ENCODE measurements at places on chromosomes 3 and 15.
A peak's percentile ranks its signal among the peaks of the same experiment; 100 is the strongest.

DNA sequence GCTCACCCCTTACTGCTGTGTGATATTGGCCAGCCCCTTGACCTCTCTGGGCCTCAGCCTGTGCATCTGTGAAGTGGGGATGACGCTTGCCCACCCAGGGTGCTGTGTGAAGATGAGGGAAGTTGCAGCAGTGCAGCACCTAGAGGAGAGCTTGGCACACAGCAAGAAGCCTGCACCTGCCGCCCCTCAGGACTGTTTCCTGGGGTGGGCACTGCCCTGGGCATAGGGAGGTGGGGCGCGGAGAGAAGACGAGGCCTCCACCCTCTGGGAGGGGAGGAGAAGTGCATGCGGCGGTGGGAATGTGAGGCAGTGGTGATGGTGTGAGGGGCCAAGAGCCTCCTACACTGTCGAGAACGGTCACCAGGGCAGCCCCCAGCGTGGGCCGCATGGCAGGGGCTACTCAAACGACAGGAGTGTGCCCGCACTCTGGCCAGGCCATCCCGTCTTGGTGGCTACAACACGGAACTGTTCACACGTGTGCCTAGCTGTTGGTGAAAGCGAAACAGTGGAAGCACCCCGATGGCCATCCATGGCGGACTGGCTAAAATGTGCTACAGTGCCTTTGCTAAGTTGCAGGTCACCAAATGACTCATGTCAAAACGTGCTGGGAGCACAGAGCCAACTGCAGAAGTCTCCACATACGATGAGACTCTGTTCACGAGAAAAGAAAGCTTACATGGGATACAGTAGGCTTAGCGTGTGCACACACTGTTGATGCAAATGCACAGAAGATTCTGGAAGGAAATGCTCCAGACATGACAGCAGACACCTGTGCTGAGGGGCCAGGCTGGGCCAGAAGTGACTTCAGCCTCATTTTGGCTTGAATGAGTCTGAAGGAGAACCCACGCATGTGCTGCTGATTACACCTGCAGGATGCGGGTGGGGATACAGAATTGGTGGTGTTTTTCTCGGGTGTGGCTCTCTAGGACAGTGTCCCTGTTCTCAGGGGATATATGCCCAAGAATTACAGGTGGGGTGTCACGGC, 40.4 kb upstream of the IQSEC1 start:
- DNase-seq, result no peak

DNA sequence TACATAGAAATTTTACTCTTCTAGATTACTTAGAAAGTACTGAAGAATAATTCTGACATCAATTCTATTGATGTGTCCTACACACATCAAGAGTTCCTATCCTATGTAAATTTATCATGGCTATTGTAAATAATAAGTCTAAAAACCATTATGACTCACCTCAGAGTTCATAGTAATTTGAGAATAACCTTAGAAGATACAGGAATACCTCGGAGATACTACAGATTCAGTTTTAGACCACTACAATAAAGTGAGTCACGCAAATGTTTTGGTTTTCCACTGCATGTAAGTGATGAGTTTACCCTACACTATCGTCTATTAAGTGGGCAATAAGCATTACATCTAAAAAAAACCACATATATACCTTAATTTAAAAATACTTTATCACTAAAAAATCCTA, 74.8 kb downstream of the NR1I2 start:
- no peak for DNase-seq

DNA sequence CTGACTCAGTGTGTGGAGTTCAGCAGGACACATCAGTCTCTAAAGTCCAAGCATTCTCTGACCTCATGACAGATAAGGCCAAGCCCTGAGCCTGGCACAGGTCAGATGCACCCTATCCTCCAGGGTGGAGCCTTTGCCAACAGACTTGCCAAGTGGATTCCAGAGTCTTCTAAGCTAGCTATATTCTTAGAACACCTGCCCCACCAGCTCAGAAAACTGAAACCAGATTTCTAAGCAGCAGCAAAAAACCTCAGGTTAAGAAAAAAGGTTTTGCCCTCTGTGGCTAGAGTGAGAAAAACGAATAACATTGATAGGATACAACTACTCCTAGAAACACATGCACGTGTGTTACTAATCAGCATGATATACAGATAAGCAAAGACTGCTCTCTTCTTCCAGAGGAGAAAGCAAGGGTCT, 11.6 kb downstream of the RMDN3 start:
- DNase-seq, result peak; percentile 33

- no peak for DNase-seq
Measured at GRCh38 chr15:74428442-74428787, 5.3 kb downstream of the SEMA7A start.

DNA sequence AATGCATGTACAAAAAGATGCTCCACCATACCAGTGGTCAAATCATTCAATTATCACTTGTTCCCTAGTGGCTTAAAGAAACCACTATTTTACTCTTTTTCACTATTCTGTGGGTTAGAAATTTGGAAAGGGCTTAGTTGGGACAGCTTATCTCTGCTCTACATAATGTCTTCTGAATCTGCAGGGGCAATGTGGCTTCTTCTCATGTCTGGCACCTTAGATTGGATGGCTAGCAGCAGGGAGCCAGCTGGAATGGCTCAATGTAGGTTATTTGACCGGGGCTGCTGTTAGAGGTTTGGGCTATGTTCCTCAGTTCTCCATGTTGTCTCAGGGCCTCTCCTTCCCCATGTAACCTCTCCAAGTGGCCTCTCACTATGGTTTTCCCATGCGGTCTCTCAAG, 57.5 kb upstream of the EPHB1 start:
- no peak for DNase-seq

DNA sequence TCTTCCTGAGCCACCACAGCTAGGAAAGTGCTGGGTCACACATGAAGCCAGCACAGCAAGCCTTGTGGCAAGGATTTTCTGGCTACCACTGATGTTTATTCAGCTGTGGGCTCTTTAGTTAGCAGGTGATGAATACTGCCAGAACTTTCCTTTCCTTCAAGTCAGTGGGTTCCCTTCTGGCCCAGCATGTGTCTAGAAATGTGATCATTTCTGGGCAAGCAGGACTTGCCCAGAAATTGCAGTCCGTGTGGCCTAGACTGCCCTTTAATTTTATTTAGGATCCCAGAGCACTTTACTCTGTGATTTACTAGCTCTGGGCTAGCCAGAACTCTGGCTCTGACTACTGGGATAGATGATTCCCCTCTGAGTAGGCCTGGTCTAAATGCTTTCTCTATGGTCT, 397.5 kb downstream of the ZIC4 start:
- DNase-seq, result no peak

- DNase-seq, result no peak
Measured at GRCh38 chr3:12454816-12455121, 29.5 kb upstream of the TSEN2 start.

DNA sequence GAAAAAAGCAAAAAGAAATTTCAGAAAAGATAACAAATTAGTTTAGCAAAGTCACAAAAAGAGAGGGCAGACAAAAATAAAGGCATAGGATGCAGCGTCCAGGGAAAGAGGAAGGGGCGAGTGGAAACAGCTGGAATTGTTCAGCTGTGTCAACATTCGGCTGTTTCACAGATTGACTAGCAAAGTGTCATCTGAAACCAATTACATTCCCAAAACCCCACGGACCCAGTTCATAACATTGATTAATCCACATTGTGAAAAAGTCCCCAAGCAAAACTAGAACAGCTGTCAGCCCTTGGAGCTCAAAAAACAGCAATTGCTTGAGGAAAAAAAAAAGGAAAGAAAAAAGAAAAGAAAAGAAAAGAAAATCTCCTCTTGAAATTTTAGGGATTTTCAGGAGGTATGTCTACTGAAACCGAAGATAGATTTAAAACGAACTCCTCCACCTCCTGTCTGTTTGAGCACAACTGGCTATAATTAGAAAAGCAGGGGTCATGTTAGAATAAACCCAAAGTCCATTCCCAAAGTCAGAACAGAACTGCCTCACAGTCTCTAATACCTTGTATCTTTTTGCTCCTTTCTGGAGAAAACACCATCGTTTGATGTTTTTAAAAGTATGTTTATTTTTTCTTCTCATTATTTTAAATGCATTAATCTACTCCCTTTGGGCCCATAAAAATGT, 159.6 kb downstream of the RORA start:
- no peak for DNase-seq

- no peak for DNase-seq
Measured at GRCh38 chr3:113055201-113055600, 64.4 kb downstream of the GTPBP8 start.

DNA sequence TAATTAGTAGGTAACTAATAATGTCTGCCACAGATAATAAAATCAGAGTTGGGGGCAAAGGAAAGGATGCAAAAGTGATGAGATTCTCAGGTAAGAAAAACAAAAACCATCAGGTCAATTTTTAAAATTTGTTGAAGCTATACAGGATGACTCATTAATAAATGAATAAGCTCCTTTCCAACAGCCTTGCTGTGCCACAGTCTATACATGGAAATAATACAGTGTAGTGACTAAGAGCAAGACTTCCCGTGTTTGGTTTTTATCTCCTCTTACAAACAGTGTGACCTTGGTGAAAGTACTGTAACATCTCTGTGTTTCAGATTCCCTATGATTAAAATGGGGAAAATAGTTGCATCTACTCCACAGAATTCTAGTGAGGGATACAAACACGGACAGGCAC, 331.6 kb downstream of the PYDC2 start:
- DNase-seq, result no peak

- no peak for DNase-seq
Measured at GRCh38 chr3:12400616-12401194, 83.6 kb upstream of the TSEN2 start.

GRCh38 chr15:92900731-92901071, 577 bp downstream of the CHD2 start:
- DNase-seq, result no peak

DNA sequence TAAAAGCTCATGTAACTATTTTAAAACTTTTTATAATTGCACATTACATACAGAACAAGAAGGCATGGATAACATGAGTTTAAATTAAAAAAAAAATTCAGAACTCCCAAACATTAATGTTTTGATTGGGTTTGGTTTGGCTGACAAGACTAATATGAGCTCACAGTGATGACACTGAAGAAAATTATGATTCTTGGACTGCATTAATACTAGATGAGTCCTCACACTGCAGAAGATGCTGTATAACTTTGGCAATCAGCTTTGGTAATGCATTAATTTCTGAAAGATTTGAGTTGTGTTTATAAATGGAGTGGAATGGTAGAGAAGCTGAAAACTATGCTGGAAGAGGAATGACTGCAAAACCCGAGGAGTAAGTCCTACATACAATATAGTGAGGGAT, 358.9 kb downstream of the PLCL2 start:
- DNase-seq, result no peak

GRCh38 chr15:85762756-85763127, 32.0 kb downstream of the KLHL25 start:
- no peak for DNase-seq

DNA sequence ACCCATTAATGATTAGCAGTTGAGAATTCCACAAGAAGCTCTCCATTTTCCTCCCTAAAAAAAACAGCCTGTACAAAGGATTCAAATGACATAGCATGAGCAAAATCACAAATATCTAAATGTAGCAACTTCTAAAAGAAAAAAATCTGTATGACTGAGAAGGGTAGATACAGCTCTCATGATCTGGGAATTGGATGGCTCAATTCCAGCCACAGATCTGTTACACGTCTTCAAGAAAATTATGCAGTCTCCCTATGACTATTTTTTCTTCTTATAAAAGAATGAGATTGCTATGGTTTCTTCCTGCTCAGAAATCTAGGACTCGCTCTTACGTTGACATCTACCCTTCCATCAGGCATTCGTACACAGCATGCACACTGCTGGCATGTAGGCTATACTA, 71.5 kb downstream of the PLCH1 start:
- no peak for DNase-seq

GRCh38 chr3:115139072-115139471, 8.0 kb downstream of the ZBTB20 start:
- DNase-seq, result no peak

- no peak for DNase-seq
Measured at GRCh38 chr3:72481542-72481941, 366.7 kb downstream of the SHQ1 start.

DNA sequence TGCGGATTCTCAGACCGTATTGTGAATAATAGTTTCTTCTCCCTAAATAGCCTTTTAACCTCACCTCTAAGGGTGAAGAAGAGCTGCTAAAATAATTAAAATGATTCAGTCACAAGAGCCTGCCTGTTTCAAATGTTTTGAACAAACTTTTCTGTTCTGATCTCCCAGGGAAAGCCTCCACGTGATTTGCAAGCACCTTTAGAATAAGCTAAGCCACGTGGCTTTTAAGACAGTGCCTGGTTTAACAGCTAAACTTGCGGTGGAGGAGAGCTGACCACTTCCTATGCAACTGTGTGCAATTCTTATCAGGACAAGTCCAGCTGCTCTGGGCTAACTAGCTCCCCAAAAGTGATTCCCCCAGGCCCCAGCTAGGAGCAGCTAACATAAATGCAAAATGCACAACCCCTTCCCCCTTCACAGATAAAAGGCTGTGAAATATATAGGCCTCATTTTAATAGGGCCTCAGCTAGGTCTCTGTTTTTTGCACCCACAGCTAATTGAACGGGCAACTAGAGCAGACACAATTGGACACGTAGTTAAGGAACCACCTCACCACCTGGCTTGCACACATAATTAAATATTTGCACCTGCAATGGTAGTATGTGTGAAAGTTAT, 401.2 kb upstream of the NR2F2 start:
- peak; percentile 18 for DNase-seq

DNA sequence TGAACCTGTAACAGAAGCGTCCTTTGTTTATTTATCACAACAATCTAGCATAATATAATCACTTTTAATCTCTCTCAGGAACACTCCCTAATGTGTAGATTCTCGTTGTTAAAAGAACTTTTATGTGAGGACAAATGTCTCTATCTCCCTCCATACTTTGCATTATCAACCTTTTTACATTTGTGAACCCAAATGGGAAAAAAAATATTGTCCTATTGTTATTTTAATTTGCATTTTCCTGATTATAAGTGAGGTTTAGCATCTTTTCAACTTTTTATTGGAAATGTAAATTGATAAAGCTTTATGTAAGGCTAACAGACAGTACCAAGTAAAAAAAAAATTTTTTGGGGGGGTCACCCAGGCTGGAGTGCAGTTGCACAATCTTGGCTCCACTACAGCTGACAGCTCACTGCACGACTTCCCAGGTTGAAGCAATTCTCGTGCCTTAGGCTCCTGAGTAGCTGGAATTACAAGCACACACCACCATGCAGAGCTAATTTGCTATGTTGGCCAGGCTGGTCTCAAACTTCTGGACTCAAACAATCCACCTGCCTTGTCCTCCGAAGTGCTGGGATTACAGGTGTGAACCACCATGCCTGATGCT, 33.0 kb upstream of the DENND4A start:
- no peak for DNase-seq
